ENCODE measurements at places on chromosomes 11 and 22.

DNA sequence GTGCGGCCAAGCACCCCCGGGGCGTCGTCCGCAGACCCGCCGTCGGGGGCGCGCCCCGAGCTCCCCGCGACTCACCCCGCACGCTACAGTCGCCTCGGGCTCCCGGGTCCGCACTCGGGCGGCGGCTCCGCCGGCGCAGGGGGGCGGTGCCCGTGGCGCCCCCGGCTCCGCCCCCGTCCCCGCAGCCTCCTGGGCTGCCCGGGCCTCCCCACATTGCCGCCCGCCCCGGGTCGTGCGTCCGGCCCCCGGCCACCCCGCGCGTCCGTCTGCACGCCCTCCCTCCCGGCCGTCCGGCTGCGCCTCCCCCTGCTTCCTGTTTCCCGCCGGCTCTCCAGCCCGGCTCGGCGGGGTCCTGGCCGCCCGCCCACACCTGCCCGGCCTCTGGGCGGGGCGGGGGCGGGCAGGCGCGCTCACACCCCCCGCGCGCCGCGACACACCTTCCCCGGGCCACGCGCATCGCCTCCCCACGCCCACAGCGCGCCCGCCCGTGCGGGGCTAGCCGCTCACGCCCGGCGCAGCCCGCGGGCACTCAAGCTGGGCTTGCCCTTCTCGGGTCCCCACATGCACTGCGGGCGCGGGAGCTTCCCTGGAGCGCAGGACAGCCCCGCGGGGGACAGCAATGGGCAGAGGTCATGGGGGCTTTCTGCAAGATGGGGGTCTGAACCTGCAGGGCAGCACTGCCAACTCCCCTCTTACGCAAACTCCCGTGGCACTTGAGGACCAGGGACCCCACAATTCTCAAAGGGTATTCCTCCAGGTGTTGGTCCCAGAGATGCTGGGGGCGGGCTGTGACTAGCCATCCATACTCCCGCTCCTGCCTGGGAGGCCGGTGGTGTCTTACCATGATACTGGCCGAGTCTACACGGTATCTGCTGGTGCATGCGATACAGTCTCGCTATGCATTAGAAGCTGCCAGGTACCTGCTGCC lies at the start of gene CARD10:
CARD10 (minus strand) TSS at position 148 of the 928 bp plus-strand sequence. CDS start 215 bp downstream, outside the sequence.
- no peak for DNase-seq

DNA sequence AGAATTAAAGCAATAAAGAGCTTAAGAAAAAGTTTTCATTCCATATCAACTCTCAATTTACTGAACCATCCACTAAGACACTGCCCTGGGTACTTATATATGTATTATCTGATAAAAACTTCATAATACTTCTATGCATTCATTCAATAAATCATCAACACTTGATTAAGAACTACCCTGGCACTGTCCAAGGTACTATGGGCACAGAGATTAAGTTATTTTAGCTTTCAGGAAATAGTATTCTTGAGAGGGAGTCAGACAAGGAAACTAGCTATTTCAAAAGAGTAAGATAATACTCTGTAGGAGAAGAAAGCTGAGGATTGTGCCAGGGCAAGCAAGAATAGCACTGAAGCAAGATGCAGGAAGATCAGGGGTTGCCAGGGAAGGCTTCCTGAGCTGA lies 640.8 kb downstream of the FAM181B start:
- DNase-seq: no peak

GRCh38 chr11:107951155-107951554 lies 22.9 kb downstream of the RAB39A start:
- DNase-seq: no peak

DNA sequence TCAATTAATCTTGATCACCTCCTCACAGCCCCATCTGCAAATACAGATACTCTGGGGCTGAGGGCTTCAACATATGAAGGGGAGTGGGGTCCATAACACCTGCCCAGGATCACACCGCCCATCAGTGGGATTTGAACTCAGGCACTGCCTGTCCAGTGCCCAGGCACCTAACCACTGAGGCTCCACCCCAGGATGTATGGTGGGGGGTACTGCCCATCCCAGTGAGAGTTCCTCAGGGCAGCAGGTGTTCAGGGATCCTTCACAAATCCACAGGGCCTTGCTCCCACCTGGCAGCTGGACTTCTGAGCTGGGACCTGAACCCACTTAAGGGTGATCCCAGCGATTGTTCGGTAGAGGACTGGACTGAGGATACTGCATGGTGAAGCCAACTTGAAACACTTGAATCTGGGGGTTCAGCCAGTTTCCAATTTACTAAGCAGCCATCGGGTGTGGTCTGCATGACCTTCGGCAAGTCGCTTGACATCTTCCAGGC lies 33.3 kb downstream of the PRDM11 start:
- no peak for DNase-seq

DNA sequence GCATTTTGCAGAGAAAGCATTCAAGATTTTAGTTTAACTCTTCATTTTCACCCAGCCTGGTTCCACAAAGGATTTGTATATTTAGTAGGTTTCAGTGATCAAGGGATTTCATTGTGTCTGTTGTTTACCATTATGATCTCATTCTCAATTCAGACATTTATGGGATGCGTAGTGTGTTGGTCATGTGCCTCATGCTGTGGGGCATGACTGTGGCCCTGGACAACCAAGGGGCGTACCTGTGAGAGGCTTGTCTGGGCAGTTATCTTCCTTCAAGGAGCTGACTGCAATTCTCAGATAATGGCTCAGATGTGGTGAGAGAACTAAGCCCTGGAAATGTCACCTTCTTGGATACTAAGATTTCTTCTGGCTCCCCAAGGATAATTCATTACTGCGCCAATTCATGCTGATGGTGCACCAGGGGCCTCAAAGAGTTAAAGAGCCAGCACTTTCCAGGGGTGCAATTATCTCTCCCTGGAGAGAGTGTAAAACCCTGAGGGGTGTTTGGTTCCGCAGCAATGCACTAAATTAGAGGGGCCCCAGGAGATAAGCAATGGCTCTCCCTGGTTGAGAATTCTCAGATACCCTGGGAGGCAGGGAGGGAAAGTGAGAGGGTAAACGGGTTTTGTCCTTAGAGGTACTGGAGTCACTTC lies 32.2 kb downstream of the SLC6A5 start:
- no peak for DNase-seq

- DNase-seq: no peak
Measured at GRCh38 chr11:9973921-9974320, 310.0 kb downstream of the SWAP70 start.

GRCh38 chr22:35643991-35644390 lies 4.3 kb upstream of the APOL6 start:
- DNase-seq: no peak

GRCh38 chr22:37623075-37624016 lies 14.7 kb downstream of the GGA1 start:
- peak; percentile 69 for DNase-seq

- no peak for DNase-seq
Measured at GRCh38 chr11:35216962-35217678, 78.1 kb downstream of the CD44 start.

- DNase-seq: no peak
Measured at GRCh38 chr11:18865951-18866350, 73.3 kb downstream of the MRGPRX1 start.

- DNase-seq: no peak
Measured at GRCh38 chr22:37133304-37134018, 16.3 kb downstream of the IL2RB start.

DNA sequence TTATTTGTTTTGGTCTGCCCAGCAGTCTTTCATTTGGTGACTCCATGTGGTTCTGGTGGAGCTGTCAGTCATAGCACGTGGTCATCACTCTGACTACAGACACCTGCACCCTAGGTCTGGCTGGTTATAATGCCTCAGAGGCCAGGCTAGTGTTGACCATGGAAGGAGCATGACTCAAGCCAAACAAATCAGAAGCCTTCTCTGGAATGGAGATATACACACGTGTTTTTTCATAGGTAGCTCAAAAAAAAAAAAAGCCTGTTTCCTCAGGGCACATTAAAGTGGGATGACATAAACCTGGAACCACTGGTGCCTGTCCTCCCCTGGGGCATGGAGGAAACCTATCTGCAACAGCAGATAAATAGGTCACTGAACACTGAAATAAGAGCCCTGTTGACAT lies 8.1 kb upstream of the PLAAT3 start:
- no peak for DNase-seq

DNA sequence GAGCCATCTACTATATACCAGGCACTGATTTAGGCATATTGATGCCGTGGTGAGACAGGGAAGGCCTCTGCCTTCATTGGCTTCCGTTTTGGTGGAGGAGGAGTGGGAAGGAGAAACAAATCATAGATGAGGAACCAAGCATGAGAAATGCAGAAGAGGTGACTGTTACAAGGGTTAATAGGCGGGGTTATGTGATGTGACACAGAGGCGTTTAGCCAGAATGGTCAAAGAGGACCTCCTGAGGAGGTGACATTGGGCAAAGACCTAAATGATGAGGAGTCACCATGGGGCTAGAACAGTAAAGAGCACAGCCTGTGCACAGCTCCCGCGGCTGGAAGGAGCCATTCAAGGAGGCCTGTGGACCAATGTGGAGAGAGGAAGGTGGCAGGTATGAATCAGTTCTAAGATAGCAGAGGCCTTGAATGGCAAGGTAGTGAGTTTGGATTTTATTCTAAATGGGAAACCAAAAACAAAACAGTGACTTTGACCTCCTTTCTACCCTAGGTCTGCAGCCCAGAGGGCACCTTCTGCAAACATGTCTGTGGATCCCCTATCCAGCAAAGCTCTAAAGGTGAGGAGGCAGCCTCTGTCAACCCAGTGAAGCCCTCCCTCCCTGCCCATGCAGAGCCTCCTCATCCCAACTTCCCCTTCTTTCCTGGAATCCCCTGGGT lies 11.7 kb downstream of the MAFF start:
- DNase-seq: no peak

- DNase-seq: no peak
Measured at GRCh38 chr22:42131562-42131961, 952 bp upstream of the CYP2D6 start.

- DNase-seq: no peak
Measured at GRCh38 chr11:133360860-133361688, 171.2 kb downstream of the OPCML start.

DNA sequence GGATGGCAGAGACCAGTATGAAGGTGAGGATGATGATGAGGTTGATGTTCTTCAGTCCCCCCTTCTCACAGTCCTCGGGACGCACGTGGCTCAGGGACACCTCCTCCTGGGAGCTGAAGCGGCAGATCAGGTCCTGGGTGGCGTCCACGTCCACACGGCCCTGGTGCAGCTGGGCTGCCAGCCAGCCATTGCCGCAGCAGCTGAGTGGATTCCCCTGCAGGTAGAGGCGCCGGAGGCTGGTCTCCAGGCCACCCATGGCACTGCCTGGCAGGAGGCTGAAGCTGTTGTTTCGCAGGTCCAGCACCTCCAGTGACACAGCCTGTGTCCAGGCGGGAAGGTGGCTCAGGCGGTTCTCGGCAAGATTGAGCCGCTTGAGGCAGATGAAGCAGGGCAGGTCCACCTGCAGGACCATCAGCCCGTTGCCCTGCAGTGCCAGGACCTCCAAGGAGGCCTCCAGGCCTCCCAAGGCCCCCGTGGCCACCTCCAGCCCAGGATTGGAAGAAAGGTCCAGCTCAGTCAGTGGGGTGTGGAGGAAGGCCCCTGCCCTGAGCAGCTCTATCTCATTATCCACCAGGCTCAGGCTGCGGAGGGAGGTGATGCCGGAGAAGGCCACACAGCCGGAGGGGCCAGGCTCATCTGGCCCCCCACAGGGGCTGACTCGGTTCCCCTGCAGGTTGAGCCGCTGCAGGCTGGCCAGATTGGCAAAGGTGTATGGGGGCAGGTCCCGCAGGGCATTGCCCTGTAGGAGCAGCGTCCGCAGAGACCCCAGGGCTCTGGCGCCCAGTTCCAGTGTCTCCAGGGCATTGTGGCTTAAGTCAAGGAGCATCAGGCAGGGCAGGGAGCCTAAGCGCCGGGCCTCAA lies 10.6 kb downstream of the LRRC32 start:
- no peak for DNase-seq

DNA sequence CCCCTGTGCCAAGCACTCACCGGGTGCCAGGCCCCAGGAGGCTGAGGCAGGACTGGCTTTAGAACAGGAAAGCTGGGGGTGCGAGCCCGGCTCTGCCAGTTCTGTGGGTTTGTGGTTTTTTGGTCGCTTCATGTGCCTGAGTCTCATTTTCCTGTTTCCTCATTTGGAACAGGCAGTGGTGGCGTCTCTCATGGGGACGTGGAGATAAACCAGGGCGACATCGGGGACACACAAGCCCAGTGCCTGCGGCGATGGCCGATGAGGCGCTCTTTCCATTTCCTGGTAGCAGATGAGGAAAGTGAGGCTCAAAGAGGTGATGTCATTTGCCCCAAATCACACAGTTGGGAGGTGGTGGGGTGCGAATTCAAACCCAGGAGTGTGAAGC lies 20.8 kb upstream of the CHKA start:
- DNase-seq: peak; percentile 7

- no peak for DNase-seq
Measured at GRCh38 chr11:18564149-18564548, 24.4 kb downstream of the UEVLD start.

- DNase-seq: no peak
Measured at GRCh38 chr11:78763664-78764063, 189.0 kb upstream of the NARS2 start.

DNA sequence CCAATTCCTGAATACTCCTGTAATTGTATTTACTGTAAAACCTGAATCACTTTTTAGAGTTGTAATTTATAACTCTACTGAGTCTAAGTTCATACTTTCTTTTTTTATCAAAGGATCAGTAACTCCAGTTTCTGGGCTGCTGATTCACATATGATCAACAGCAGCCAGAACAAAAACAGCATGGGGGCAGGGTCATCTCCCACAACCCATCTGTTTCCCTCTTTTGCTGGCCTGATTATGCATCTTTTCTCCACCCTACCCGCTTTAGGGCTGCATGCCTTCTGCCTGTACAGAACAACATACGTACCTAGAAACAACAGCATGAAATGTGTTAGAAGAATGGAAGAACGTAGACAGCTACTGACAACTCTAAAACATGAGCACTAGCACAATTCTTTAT lies 76.0 kb downstream of the MRTFA start:
- DNase-seq: no peak

DNA sequence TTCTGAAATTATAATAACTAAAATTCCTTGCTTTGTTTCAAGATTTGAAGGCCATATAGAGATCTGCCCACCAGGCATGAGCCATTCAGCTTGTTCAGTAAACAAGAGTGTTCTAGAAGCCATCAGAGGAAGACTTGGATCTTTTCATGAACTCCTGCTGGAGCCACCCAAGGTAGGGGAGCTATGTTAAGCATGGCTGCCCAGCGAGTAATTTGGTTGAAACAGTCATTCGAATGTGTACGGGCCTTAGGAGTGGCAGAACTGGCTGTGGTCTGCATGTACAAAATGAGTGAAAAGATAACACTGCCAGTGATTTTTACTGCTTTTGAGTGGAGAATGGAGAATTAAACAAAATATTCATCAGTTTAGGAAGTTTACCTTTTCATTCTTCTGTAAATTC lies 103.7 kb downstream of the PPP6R3 start:
- DNase-seq: no peak

DNA sequence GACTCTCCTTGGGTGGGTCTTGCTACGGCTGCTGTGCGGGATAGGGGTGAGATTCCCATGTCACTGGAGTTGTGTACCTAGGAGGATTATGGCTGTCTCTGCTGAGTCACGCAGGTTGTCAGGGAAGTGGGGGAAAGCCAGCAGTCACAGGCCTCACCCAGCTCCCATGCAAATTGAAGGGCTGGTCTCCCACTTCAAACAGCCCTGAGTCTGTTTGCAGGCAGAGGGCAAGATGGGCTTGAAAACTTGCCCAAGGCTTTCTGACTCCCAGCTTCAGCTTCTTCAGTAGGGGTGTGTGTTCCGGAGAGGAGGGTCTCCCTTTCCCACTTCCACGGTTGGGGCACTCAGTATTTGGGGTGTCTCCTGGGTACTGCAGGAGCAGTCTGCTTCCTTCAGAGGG lies 10.9 kb upstream of the SC5D start:
- no peak for DNase-seq

- no peak for DNase-seq
Measured at GRCh38 chr11:61476371-61476770, 32.2 kb upstream of the LRRC10B start.

Data from stimulated activated naive CD4-positive, alpha-beta T cell treated with Interleukin-2 at 50 U/mL for 16 hours (primary cell).